ENCODE measurements at places on chromosomes 12 and 14.

DNA sequence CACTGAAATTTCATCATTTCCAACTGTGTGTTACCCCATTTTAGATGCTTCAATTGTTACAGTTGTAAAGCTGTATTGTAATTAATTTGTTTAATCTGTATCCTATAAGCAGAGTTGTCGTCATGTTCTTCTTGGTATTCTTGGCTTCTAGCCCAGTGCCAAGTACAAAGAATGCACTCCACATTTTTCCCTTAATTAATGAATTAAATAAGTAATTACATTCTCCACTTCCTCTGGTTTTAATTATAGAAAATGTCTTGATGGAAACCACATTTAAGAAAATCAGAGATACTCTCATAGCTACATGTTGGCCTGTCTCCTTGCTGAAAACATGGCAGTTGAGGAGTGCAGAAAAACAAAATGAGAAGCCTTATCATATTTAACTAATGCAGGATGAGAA lies 746 bp downstream of the DNAI7 start:
- no peak for DNase-seq

DNA sequence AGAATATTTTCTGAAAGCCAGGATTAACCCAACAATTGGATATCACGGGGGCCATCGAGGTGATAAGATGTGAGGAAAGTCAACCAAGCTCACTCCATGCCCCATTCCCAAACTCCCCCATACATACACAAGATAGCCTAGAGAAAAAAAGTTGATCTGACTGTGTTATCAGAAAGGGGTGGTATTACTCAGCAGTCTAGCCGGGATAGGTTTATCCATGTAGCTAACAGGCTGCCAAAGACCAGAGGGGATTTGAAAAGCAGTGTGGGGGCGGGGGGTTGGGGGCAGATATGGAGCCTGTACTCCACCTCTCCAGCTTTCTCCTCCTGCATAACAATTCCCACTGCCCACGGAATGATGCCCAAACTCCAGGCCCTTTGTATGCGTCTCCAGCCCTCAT lies 13.2 kb upstream of the MAP1LC3B2 start:
- no peak for DNase-seq

DNA sequence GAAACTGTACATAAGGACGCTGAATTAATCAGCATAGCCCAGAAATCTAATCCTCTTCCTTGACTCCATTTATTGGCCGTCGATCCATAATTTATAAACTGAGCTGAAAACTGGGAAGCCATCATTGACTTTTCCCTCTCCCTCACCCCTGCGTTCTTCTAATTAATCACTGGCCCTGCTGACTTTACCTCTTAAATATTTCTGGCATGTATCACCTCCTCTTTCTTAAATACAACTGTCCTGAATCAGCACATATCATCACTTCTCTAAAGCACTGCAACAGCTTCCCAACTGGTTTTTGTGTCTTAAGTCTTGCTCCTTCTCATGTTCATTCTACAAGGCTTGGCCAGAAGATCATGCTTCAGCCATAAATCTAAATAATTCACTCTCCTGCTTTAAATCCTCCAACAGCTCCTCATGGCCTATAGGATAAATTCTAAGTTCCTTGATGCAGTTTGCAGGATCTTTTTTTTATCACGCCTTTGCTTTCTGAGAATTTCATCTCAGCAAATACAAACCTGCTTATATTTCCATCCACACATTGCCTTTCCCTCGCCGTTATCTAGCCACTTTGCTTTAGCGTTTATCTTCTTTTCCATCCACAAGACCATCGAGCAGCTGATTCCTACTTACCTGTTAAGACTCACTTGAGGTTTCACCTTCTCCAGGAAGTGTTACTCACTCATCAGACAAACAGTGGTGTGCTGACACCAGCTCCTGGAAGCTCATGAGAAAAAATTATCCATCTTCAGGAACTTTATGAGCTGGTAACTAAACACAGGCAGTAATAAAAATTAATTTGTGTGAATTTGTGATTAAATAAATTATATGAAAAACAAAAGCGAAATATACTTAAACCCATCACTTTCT lies 295.6 kb upstream of the FLRT2 start:
- no peak for DNase-seq

- DNase-seq, result no peak
These were observed 777.9 kb upstream of the TMEM132C start for GRCh38 chr12:127489061-127489460.

DNA sequence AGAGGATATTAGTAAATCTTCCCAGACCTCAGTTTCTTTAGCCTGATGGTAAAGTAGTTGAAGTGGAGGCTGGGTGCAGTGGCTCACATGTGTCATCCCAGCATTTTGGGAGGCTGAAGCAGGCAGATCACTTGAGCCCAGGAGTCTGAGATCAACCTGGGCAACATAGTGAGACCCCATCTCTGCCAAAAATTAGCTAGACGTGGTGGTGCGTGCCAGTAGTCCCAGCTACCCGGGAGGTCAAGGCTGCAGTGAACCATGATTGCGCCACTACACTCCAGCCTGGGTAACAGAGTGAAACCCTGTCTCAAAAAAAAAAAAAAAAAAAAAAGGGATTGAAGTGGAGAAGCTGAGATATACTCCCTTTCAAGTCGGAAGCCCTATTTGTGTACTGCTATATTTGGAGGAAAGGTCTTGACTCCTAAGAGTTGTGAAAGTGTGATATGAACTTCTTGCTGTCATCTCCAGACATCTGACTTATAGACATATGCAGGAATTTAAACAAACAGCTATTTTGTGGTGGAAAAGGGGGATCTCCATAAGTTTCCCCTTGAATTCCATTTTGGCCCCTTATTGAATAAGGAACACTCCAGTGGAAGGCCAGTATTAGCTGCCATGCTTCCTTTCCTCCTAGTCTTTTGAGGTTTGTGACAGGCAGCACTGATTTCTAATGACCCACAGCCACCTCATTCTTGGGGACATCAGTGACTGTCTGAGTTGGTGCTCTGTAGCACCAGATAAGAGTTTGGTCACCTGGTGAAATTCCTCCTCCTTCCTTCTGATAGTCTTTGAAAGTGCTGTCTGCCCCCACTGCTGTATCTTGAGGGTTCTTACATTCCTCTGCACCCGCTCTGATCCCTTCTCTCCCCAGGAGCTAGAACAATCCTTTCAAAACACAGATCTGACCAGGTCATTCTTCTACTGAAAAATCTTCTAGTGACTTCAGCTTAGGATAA lies 7.4 kb downstream of the ELK3 start:
- no peak for DNase-seq

DNA sequence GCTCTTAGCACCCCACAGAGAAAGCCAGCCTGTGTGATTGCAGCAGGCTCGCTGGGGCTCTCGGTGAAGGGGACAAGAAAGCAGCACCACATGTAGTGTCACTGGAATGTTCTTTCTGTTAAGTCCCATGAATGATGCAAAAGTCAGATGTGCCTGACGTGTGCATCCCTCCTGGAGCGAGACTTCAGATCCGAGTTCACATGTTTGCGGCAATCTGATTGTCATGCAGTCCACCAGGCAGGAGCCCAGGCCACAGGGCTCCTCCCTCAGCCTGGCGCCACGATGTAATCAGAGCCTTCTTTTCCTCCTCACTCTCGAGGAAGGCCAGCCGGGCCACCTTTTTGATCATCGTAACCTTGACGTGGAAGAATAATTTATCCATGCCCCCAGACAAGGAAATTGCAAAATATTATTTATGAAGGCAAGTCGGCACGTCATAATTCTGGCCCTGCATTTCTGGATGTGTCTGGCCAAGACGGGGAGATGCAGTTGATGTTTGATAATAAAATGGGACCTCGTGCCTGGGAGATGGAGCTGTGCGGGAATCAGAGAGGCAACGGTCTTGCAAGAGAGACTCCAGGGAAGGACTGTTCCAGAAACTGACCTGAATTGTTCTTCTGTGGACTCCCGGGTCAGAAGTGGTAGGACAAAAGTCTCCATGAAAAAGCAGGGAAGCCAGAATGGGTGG lies 214.6 kb downstream of the PHETA1 start:
- DNase-seq, result no peak

DNA sequence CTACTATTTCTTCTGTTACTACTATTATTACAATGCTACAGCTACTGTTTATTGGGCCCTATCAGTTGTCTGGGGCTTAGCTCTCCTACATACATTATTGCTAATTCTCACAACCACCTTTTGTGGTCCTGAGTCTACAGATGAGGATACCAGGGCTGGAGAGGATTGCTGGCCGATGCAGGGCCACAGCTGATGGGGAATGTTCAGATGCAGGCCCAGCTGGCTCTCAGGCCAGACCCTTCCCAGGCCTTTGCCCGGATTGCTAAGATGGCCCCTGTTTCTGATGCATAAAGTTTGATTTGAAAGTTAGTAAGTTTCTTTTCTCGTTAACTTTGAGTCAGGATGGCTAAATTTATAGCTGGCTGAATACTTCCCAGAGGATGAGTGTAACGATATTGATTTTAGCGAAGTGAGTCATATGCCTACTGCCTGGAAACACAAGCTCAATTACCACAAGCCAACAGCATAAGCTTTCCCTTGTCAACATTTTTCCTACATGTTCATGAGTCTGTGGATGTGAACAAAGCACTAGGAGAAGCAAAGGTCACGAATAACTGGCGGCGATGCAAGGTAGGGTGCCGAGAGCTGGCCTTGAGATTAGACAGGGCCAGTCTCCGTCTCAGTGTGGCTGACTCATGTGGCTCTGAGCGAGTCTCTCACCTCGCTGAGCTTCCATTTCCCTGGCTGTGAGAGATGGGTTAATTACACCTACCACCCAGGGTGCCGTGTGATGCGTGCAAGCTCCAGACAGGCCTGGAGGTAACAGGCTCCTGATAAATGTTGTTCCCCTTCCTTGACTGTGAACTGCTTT lies 111.0 kb downstream of the BEGAIN start:
- DNase-seq, result no peak

- DNase-seq, result no peak
These were observed 37.2 kb downstream of the TRMT5 start for GRCh38 chr14:60943637-60944032.

- DNase-seq, result no peak
These were observed 2.6 kb upstream of the WNT10B start for GRCh38 chr12:48973941-48974673.

- DNase-seq, result no peak
These were observed 96.2 kb upstream of the CPM start for GRCh38 chr12:69028941-69029729.

DNA sequence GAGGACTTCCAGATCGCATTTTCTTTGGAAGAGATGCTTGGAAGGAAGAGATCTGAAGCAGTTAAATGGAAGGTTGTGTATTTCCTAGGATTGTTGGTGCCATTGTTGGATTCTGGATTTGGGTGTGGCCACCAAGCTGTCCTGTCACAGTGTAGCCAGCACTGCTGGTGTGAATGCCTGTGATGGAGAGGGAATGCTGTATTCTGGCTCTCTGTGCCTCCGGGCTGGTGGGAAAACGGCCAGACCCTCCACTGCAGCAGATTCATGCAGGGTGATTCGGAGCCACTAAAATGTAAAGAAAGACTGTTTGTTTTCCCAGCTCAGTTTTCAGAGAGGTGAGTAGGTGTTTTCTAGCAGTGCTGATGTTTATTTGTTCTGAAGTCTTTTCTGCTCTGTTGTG lies 30.7 kb upstream of the MANSC4 start:
- DNase-seq, result no peak

DNA sequence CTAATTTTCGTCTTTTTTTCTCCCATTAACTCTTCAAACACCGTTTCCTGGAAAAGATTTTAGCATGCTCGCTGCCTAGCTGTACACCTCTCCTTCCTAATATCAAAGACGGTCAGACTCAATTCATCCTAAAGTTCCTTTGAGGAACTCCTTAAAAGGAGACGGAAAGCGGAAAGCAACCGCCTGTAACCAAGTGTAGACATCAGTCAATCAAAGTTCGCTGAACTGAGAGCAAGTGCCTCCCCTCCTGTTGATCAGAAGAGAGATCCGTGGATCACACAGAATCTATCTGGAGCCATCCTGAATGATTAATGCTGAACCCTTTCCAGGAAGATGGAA lies 412 bp upstream of the TEP1 start:
- no peak for DNase-seq
